ENCODE measurements at places on chromosomes 5 and 9.

DNA sequence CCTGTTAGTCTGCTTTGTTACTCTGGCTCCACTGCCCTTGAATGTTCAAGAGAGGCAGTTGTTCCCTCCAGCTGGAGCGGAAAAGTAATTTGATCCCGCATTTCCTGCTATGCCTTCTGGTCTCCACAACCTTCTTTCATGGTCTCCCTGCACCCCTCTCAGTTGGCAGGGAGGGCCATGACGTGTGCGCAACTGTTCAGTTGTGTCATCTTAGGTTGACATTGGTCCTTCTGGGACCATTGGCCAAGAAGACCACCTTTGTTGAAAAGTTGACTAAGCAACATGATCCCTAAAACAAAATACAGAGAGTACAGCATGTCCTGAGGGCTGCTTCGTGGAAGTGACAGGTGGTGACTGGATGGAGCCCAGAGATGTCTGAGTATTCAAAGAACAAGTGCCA lies 192.5 kb upstream of the TUT7 start:
- no peak for DNase-seq

GRCh38 chr5:157496864-157497263 lies 36.9 kb downstream of the NIPAL4 start:
- DNase-seq: no peak

GRCh38 chr5:53406630-53407316 lies 73.7 kb upstream of the FST start:
- no peak for DNase-seq

DNA sequence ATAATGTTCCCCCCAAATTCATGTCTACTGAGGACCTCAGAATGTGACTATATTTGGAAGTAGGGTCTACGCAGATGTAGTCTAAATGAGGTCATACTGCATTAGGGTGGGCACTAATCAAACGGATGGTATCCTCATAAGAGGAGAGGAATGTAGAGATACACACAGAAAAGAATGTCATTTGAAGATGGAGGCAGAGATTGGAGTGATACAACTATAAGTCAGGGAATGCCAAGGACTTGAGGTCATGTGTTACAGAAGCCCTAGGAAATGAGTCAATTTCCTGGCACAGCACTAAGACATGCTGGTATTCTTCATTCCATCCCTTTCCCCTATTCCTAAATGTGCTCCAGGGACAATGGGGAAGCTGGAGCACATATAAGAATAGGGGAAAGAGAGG lies 758 bp upstream of the PDCD1LG2 start:
- DNase-seq: no peak

- no peak for DNase-seq
Observed at GRCh38 chr9:22052376-22052945, 43.4 kb upstream of the CDKN2B start.

- no peak for DNase-seq
Observed at GRCh38 chr5:82538339-82539034, 260.3 kb upstream of the RPS23 start.

- no peak for DNase-seq
Observed at GRCh38 chr5:173329491-173330337, 1.5 kb upstream of the STC2 start.

GRCh38 chr5:145465474-145466263 lies 369.5 kb downstream of the PRELID2 start:
- no peak for DNase-seq

- DNase-seq: no peak
Observed at GRCh38 chr5:115170134-115170928, 623 bp upstream of the TRIM36 start.

GRCh38 chr5:39448506-39449128 lies 23.8 kb upstream of the DAB2 start:
- no peak for DNase-seq

GRCh38 chr5:154276261-154276972 lies 85.9 kb downstream of the GALNT10 start:
- no peak for DNase-seq

DNA sequence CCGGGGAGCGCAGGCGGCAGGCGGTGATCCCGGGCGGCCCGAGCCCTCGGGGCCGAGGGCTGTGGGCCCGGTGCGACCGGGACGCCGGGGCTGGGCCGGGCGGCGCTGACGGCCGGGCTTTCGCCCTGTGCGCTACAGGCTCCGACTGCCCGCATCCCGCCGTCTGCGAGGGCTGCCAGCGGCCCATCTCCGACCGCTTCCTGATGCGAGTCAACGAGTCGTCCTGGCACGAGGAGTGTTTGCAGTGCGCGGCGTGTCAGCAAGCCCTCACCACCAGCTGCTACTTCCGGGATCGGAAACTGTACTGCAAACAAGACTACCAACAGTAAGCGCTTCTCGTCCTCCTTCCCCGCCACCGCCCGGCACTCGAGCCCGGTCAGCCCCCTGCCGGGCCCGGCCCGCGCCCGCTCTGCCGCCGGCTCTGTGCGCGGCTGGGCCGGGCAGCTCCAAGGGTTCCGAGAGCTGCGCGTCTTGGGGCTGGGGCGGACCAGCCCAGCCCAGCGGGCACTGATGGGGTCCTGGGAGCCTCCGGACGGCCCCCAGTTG lies 1.6 kb downstream of the LMX1B start:
- DNase-seq: no peak

- DNase-seq: no peak
Observed at GRCh38 chr5:173841710-173842109, 46.4 kb upstream of the CPEB4 start.

DNA sequence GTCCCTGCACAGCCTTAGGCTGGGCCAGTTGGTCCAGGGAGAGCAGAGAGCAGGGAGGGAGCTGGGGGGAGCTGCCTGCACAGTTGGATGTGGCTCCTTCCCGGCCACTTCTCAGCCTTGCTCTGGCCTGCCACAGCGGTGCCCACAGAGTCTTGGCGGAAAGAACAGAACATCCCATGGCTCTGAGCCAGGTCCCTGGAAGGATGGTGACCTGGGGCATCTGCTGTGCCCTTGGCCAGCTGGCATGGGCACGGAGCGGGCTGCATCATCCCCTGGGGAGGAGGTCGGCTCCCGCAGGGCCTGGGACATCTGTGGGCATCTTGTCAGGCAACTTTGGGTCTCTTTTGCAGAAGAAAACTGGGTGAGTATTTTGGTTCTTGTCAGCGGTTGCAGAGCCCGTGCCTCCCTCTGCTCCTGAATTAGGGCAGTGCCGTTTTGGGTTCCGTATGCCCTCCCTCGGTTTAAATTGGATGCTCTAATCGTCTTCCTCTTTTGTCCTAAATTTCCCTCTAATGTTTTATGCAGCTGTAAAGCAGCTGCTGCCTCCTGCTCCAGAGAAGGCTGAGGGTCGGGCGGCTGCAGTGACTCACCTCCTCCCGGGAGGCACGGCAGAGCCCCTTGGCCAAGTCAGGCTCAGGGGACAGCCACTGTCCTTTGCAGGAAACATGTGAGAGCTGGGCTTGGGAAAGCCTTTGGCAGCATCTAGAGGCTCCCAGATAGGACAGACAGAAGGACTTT lies 10.5 kb upstream of the NACC2 start:
- DNase-seq: no peak

- DNase-seq: no peak
Observed at GRCh38 chr9:135586601-135587109, 25.1 kb downstream of the PAEP start.

DNA sequence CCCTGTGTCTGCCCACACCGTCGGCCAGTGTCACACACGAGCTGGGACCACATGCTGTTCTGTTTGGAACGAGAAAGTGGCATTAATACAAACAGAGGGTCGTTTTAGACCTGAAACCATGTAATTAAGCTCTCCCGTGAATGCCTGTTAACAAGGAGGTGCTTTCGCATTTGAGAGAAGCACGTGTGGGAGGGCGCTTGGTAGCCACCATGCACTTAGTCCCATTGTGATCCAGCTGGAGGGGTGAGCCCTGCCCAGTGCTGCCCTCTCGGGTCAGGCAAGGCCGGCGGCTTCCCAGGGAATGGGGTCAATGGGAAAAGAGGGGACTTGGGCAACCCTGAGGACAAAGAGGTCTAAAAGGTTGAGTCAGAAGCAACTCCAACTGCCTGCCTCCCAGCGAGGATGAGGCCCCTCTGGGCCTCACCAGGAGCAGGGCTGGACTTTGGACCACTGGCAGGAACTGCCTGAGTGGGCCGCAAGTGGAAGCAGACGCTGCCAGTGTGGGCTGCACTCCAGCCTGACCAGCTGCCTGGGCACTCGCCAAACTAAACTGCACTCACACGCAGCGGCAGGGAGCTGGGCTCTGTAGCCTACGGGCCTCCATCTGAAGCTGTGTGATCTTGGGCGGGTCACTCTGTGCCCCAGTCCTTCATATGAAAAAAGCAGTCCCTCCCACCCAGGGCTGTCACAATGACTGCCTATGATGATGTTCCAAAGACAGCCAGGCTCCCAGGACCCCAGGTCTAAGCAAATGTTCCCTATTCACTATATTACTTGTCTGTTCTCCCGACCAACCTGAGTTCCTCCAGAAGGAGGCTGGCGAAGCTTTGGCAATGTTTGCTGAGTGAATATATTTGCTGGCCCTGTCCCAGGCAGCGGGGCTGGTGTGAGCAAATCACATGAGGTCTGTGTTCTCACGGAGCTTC lies 195.7 kb downstream of the CDK5RAP2 start:
- no peak for DNase-seq

DNA sequence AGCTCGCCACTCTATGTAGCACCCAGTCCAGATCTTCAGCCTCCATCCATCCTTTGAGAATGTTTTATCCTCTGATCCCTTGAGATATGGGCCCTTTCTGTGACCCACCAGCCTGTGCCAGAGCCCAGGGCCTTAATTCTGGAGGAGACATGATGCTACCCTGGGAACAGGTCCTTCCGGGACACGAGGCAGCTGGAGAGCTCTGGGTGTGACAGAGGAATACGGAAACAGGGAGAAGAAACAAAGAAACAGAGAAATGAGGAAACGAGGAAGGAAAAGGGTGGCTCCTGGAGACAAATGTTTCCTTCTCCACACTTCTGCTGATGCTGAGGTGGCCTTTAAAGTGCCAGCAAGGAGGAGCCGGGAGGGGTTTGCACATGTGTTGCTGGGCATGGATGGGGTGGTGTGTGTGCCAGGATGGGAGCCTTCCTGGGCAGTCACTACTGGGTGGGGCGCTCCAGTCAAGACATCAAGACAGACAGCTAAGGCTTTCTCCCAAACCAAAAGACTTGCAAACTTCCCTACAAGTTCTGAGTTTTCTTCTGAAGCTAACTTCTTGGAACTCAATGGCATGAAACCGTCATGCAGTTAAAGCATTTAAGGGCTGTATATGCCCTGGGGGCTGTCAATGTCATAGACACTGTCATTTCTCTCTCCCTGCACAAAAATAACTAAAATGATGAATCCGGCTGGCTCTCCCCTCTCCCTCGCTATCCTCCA lies 22.8 kb upstream of the MARCHF6 start:
- no peak for DNase-seq

DNA sequence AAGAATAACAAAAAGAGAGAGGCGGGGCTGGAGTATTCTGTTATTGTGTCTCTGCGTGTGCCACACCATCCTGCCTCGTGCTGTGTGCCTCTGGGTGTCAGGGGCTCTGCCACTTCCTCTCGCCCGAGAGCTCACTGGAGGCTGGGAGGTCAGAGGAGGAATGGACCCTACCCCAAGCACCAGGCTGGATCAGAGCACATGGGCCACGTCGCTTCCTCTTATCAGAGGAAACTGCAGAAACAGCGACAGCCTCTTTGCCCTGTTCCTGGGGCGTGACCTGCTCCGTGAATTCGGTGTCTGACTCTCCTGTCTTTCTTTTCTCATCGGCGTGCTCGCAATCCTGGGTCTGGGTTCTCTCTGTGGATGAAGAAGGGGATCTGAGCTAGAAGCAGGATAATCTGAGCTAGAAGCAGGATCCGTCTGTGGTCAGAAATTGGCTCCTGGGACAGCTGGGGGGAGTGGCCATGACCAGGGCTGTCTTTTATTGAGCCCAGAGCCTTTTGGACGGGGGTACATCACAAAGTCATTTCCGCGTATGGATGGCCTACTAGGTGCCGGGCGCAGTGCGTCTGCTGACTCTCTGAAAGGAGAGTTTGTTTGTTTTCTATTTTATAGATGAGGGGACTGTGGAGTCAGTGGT lies 150.3 kb upstream of the COL5A1 start:
- no peak for DNase-seq

GRCh38 chr5:12141496-12141895 lies 237.2 kb upstream of the CTNND2 start:
- no peak for DNase-seq

DNA sequence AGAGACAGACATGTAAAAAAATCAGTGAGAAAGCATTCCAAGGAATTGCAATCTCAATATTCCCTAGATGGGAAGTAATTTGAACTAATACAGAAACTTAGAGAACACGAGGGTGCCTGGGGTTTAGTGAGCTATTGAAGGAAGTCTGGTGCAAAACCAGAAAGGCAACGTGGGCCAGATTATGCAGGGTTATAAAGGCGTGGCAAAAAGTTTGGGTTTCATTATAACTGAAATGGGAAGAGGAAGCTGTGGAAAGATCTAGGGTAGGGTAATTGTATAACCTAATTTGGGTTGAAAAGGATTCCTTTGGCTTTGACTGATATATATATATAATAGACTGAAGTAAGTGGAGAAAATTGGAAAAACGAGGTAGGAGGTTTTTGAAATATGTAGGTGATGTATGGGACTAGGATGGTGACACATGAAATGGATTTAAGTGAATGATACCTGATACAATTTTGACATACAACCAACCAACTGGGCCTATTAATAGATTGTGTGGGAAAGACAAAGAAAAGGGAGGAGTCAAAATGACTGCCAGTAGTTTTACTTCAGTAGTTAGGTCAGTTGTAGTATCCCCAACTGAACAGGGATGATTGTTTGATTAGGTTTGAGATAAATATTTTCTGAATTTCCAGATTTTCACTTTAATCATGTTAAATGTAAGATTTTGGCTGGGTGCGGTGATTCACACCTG lies 65.3 kb downstream of the FAM174A start:
- DNase-seq: no peak

GRCh38 chr5:176959051-176959450 lies 47.5 kb downstream of the UIMC1 start:
- DNase-seq: no peak

- no peak for DNase-seq
Observed at GRCh38 chr9:136354592-136355085, 8.9 kb downstream of the DNLZ start.

DNA sequence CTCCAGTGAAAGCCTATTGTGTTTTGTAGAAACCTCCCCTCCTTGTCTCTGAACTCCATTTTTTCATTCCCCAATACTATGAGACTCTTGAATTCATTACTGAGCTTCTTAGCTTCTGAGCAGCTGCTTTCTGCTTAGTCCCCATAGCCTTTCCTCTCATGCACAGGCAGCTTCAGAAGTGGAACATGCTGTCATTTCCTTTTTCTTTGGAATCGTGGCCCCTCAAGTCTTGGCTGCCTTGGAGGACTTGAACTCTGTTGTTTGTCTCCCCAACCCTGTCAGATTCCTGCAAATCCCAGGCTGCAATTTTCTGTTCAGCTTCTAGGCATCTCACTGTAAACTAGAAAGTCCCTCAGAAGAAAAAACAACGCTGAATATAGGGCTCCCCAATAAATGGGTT lies 268.5 kb downstream of the ARRDC3 start:
- DNase-seq: no peak

GRCh38 chr9:5563886-5564285 lies 53.6 kb downstream of the PDCD1LG2 start:
- no peak for DNase-seq

GRCh38 chr9:12776513-12777055 lies 1.8 kb downstream of the LURAP1L start:
- no peak for DNase-seq
